ENCODE measurements at places on chromosomes 7 and 10.

DNA sequence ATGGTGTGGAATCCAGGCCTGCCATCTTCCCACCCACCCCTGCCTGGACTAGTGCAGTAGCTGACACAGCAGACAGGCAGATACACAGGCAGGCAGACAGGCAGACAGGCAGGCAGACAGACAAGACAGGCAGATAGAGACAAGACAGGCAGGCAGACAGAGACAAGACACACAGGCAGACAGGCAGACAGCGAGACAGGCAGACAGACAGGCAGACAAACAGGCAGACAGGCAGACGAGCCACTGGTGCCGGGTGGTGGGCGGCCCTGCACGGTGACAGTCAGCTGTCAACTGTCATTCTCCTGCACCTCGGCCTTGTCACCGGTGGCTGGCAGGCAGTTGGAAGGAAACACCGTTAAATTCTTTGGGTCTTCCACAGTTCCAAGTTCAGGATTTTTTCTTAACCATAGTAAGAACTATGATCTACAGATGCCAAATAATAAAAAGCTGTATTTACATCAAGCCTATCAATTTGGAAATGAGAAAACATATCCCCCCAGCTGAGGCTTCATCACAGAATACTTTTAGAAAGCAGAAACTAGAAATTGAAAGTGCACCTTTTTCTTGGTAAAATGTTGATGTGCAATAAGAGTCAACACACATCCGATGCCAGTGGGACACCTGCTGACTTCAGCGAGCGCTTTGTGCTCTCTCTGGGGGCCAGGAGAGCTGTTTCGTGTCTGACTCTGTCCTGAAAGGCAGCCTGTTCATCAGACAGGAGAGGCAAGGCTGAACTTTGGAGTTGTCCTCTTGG lies 250.4 kb downstream of the DNAJB6 start:
- DNase-seq: no peak

DNA sequence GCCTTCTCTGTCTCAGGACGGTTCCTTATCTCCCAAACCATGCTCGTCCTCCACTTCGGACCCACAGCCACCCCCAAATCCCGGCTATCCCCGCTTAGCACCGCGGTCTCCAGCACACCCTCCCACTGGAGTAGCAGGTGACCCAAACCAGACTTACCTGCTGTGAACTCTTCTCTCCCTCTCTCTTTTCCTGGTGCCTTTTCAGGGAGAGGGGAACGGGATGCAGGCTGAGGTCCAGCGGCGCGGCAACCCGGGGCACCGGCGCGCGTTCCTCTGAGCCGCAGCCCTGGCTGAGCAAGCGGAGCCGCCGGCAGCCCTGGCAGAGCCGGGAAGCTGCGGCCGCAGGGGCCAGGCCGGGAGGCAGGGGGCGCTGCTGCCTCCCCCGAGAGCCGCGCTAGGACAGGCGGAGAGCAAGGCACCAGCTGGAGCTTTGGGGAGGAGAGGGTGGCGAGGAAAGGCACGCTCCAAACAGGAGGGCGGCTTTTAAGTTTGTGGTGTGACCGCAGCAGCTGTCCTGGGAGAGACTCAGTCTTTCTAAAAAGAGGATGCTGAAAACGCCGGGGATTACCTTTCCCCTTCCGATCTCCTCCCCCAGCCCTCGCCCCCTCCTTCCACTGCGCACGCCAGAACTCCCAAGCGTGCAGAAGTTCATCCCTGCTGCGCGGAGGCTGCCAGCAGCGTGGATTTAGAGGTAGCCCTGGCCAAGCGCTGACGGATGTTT lies at the start of gene SEMA3D:
SEMA3D (minus strand) TSS at position 536 of the 721 bp plus-strand sequence. CDS start 65,165 bp downstream, outside the sequence.
- peak; percentile 68 for DNase-seq

DNA sequence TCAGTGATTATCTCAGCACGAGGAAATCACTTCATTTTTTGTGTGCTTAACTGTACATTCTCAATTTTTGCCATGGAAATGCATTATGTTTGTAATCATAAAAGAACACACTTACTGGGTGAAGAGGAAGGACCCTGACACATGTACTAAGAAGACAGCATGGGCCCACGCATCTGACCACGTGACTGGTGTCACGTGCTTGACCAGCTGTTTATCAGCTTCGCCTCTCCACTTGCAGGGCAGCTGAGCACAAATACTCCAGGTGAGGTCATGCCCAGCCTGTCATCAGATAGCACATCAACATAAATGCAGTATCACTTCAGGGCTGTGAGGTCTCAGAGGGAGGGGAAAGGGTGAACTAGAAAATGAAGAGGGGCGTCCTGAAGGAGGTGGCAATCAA lies 179.8 kb downstream of the EBF3 start:
- peak; percentile 0 for DNase-seq

DNA sequence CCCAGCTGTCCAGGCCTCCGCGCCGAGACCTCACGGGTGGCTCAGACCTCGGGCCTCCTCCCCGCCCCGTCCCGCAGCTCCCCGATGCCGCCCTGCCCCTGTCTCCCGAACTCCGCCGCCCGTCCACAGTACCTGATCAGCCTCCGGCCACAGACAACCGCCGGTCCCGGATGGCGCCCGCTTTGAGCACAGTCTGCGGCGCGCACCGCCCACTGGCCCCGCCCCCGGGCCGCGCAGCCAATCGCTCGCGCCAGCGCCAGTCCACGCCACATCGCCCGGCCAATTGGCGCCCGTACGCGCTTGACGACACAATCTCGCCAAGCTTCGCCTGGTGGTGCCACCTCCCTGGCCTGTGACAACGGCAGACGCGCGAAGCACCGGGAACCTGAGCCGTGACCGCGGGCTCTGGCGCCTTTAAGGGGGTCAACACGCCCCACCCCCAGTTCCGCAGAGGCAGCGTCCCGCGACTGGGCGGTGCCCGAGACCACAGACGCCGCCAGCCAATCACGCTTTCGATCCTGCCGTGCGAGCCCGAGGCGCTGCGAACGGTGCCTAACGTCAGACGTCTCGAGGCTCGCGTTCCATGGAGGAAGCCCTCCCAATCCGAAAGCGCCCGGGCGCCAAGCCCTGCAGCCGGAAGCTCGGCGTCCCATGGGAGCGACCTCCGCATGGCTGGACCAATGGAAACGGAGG lies at the start of gene IDI1:
IDI1 (minus strand) TSS at position 388 of the 693 bp plus-strand sequence; CDS start at position 272, 116 bp downstream.
- peak; percentile 99 for DNase-seq

- DNase-seq: no peak
These were observed 69.3 kb downstream of the CSTF2T start for GRCh38 chr10:51629934-51630639.

DNA sequence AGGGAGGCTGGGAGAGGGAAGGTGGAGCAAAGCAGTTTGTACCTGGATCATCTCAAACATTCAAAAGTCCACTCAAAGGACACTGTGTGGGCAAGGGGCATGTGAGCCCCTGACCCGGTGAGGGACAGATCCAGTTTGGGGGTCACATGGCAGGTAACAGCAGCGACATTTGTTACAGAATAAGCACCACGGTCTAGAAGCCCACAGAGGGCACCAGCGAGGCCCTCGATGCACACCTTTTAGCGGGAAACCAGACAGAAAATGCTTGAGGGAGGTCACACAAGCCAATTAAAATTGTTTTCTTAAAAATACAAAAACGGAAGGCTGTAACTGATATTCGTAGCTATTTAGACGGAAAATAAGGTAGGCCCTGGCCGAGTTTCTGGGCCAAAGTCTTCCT lies 144.4 kb downstream of the ZMYND11 start:
- no peak for DNase-seq

DNA sequence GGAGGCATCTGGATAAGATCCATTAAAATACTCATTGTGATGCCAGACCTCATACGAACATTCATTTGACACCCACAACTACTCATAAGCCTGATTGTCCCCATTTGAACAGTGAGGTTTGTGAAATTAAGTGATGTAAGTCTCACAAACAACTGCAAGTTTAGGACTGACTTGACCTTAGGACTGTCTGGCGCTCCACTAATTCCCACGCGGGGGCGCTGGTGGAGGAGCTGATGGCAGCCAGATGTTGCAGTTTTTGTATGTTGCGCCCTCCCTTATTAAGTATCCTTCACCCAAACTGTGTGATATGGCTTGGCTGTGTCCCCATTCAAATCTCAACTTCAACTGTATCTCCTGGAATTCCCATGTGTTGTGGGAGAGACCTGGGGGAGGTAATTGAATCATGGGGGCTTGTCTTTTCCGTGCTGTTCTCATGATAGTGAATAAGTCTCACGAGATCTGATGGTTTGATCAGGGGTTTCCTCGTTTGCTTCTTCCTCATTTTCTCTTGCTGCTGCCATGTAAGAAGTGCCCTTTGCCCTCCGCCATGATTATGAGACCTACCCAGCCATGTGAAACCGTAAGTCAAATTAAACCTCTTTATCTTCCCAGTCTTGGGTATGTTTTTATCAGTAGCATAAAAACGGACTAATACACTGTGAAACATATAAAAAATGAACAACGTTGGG lies 20.3 kb upstream of the TIAL1 start:
- peak; percentile 66 for DNase-seq

DNA sequence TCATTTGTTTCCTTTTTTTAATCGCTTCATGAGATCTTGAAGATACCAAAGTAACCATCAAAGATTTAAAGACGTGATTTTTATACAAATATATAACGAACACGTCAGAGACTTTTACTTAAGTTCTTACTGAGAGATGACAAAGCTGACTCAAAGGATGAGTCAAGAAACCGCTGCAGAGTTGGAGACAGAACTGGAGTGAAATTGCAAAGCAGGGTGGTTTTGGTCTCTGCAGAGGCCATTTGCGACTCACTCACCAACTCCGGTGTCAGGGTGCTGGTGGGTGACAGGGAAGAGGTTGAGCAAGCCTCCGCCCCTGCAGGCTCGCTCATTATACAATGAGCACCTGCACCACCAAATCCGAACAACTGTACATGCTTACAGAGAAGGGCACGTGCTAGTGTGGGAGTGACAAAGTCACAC lies 75.2 kb downstream of the DNAJB6 start:
- peak; percentile 80 for DNase-seq

GRCh38 chr10:85609509-85609908 lies 757.1 kb downstream of the GRID1 start:
- DNase-seq: no peak

DNA sequence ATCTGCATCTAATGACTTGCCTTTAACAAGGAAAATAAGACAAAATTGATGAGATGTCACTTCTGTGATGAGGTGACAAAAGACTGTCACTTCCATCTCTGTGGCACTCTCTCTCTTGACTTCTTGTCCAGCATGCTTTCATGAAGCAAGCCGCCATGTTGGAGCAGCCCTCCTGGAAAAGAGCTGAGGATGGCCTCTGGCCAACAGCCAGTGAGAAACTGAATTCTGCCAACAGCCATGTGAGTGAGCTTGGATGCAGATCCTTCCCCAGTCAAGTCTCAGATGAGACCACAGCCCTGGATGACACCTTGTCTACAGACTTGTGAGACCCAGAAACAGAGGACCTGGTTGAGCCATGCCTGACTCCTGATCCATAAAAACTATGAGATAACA lies 412.6 kb upstream of the SHH start:
- no peak for DNase-seq

- DNase-seq: peak; percentile 92
These were observed 74.1 kb upstream of the DUSP5 start for GRCh38 chr10:110423650-110424049.

DNA sequence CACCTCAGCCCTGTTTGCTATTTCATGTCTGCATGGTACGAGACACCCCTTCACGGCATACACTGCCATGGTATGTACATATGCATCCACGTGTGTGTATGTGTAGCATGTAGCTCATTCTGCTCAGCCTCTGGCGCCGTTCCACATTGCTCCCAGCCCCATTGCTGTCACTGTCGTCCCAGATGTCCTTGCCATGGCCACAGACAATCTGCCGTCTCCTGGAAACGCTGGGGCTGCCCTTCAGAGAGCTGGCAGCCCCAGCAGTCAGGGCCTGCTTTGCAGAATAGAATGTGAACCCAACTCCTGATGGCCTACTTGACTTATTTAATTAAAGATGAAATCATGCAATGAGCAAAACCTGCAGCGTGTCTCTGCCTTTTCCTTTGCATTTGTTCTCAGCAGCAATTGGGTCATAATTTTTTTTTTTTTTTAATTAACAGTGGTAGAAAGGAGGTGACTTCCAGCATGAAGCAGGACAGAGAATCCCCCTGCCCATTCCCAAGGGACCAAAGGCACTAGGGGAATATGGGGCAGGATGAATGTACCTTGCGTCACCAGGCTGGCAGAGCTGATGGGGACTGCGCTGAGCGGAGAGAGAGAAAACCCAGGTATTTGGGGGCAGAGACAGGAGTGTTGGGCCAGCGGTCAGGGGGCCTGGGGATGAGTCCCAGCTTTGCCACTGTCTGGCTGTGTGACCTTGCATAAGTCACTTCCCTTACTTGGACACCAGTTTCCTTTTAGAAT lies 49.2 kb downstream of the CHST3 start:
- DNase-seq: no peak

- no peak for DNase-seq
These were observed 42.0 kb downstream of the GPRIN2 start for GRCh38 chr10:46514431-46514861.

GRCh38 chr10:51006686-51007085 lies 67.6 kb upstream of the PRKG1 start:
- DNase-seq: no peak

DNA sequence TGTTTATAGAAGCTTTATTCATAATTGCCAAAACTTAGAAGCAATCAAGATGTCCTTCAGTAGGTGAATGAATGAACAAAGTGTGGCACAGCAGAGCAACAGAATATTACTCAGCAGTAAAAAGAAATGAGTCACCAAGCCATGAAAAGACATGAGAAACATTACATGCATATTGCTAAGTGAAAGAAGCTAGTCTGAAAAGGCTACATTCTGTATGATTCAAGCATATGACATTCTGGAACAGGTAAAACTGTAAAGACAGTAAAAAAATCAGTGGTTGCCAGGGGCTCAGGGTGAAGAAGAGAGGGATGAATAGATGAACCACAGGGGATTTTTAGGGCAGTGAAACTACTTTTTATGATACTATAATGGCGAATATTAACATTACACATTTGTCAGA lies 80.9 kb upstream of the APBB1IP start:
- peak; percentile 31 for DNase-seq

DNA sequence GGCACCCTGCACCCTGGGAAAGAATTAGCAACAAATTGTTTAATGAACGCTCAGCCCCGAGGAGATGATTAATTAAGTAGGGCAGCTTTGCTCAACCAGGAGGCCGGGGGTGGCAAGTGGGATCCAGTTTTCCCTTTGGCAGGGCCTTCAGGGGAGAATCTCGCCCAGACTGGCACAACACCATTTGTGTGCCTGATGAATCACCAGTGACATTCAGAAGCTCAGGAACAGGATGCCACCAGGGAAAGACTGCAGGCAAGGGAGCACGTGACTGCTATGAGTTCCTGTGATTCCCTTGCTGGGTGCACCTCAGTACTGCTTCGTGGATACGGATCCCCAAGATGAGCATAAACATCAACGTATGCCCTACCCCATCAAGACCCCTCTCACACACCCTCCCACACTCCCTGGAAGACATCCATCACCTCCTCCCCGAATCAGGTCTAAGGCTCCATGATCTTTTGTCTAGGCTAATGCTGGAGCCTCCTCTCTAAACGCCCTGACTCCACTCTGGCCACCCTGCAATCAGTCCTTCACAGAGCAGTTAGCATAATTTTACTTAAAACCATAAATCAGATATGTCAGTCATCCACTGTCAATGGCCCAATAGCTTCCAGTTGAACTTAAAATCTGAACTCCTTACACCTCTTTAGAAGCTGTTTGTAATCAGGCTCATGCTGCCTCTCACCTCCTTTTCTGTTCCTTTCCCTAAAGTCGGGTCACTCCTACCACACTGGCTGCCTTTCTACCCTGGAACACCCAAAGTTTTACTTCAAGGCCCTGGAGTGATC lies 109.2 kb upstream of the AGK start:
- no peak for DNase-seq

GRCh38 chr10:93437086-93437945 lies 44.8 kb downstream of the MYOF start:
- peak; percentile 94 for DNase-seq

GRCh38 chr10:85362401-85362800 lies 1004.2 kb downstream of the GRID1 start:
- no peak for DNase-seq

Data from suppressor macrophage treated with lipopolysaccharide for 1 hour (primary cell).